ENCODE measurements at places on chromosomes 13 and 19.
A peak's percentile ranks its signal among the peaks of the same experiment; 100 is the strongest.

DNA sequence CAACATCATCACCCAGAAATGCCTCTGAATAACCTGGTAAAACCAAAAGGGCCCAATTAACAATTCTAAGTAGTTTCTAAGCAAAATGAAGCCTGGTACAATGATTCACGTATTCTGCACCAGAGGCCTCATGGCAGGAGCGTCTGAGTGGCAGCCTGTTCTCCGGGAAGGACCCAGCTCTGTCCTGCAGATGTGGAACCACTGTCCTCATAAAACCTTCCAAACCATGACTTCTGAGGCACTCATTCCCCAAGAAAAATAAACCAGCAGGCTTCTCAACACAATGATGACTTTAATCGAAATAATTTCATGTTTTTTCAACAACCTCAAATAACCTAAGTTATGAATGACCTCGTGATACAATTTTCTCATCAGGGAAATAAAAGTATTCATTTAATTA lies 89.9 kb downstream of the STK24 start:
- DNase-seq = no peak

GRCh38 chr13:78121459-78122348 lies 203.1 kb upstream of the EDNRB start:
- DNase-seq = peak; percentile 45

- DNase-seq = no peak
These were observed 7.4 kb downstream of the SOX1 start for GRCh38 chr13:112074139-112074865.

GRCh38 chr13:50126263-50126992 lies 111.2 kb downstream of the KCNRG start:
- DNase-seq = peak; percentile 41

- no peak for DNase-seq
These were observed 31.4 kb downstream of the ELF1 start for GRCh38 chr13:40987606-40988280.

- DNase-seq = no peak
These were observed 104.8 kb downstream of the TNFRSF19 start for GRCh38 chr13:23674795-23675640.

GRCh38 chr19:40739871-40740703 lies 10.2 kb downstream of the ACTMAP start:
- DNase-seq = no peak

DNA sequence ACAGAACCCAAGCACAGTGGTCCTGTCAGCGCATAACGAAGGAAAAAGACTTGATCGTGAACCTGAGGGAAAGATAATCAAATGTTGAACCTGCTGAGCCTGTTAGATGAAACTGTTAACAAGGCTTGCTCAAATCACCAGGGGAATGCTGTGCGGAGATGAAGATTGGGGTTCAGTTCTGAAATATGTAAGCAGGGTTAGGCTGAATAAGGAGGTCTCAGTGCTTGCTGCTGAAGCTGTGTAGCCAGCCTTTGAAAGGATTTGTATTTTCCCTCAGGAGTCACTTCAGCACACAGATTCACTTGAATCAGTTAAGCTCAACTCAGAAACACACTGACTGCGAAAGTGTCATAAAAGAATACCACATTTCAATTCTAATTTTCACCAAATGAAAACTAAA lies 793.5 kb downstream of the OLFM4 start:
- no peak for DNase-seq

- DNase-seq = no peak
These were observed 7.1 kb upstream of the TOMM40 start for GRCh38 chr19:44883922-44884321.

DNA sequence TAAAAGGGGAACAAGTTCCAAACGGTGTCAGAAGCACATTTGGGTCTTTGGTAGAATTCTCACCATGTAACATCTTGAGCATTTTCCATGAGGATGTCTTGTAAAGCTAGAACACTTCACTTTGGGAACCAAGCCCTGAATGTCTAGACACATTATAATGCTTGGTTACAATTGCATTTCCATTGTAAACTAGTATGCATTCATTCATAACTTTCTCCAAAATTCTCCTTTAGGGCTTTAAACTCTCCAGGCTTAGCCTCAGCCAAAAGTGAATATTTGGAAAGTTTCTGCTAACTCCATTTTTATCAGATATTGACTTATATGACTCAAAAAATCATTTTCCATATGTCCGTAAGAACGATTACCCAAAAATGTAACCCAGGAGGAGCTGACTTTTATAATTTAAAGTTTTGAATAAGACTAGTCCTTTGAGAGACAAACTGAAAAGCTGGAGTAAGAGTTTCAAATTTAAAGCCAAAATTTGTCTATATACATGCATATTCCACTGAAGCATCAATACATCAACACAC lies 1170.4 kb downstream of the EFNB2 start:
- no peak for DNase-seq

DNA sequence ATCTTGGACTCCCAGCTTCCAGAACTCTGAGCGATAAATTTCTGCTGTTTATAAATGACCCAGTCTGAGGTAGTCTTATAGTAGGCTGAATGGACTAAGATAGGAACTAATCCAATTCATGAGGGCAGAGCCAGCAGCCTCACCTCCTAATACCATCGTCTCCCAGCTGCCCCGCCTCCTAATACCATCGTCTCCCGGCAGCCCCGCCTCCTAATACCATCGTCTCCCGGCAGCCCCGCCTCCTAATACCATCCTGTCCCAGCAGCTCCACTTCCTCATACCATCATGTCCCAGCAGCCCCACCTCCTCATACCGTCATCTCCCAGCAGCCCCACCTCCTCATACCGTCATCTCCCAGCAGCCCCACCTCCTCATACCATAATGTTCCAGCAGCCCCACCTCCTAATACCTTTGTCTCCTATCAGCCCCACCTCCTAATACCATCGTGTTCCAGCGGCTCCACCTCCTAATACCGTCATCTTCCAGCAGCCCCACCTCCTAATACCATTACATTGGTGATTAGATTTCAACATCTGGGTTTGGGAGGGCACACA lies 2.4 kb upstream of the ARGLU1 start:
- DNase-seq = no peak

- no peak for DNase-seq
These were observed 40.0 kb downstream of the ADPRHL1 start for GRCh38 chr13:113413178-113413897.

DNA sequence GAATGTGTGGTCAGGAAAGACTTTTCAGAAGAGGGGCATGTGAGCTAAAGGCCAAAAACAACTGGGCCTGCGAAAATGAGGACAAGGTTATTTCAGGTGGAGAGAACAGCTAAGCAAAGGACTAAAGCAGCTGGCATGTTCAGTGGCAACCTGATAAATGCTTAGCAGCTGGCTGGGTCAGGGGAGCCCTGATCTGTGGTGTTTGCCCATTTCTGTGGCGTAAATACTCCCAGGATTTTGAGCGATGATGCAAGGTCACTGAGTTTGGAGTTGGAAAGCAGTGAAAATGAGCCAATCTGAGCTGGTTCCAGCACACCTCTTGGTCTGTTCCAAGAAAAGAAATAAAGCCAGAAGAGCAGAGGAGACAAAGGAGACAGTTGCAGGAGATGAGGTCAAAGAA lies 704.3 kb downstream of the UQCRFS1 start:
- no peak for DNase-seq

- no peak for DNase-seq
These were observed 37.5 kb upstream of the PNMA8B start for GRCh38 chr19:46533078-46533620.

DNA sequence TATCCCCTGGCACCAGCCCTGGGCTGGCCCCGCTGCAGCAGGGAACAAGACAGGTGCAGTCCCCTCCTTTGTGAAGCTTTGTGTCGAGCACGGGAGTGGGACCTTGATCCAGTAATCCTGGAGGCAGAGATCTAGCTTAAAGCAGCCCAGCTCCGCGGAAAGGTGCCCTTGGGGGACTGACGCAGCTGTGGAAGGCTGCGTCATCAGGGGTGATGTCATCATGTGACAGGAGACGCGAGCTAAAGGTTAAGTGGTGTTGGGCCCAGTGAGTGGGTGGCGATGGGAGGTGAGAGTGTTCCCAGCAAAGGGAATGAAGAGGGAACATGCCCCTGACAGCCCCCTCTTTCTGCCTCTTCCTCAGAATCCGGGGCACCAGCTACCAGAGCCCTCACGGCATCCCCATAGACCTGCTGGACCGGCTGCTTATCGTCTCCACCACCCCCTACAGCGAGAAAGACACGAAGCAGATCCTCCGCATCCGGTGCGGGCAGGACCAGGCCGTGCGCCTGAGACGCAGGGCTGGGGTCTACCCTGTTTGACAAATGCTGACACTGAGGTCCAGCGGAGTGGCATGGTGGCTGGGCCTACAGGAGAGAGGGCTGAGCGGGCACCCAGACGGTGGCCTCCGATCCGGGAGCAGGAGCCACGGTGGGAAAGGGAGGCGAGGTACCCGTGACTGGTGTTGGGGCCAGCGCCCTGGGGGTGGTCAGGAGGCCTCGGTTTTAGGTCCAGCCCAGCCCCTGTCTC lies 2.6 kb downstream of the LHB start:
- DNase-seq = no peak

DNA sequence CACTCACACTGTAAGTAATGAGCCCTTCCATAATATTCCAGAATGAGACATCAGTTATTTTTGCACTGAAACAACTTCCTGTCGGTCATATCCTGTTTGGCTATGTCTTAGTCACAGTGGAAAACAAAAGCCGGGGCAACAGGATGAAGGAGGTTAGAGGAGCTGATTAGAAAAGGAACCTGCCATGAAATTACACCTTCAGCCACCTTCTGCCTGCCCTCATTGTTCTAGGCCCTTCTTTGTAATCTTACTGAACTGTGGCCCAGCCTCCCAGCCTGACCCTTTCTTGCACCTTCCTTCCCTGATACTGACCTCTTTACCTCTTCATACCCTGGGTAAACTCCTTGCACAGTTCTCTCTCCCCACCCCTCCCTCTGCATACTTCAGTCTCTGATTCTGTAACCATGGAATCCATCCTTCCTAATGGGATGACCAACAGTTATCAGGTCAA lies 67.3 kb downstream of the DOCK9 start:
- no peak for DNase-seq

GRCh38 chr13:46486270-46486669 lies 66.7 kb upstream of the LRCH1 start:
- no peak for DNase-seq

DNA sequence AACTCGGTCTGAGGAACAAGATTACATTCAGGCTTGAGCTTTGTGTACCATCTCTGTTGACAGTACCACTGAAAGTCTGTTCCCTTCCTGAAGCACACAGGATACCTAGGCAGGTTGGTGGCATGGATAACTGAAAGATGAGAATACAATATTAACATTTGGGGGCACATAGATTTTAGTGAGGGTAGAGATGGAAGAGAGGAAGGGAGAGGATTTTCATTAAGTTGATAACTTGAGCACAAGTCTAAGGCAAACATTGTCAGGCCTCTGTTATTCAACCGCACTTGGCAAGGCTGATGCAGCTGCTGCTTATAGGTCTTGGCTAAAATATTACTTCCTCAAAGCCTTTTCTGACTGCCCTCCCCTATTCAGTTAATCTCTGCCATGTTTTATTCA lies 10.9 kb downstream of the MIR17HG start:
- no peak for DNase-seq

GRCh38 chr13:91145571-91146205 lies 201.8 kb upstream of the MIR17HG start:
- DNase-seq = no peak

GRCh38 chr19:45643927-45644771 lies 5.0 kb upstream of the EML2 start:
- no peak for DNase-seq

GRCh38 chr13:44140888-44141724 lies 232.5 kb upstream of the SERP2 start:
- DNase-seq = no peak

DNA sequence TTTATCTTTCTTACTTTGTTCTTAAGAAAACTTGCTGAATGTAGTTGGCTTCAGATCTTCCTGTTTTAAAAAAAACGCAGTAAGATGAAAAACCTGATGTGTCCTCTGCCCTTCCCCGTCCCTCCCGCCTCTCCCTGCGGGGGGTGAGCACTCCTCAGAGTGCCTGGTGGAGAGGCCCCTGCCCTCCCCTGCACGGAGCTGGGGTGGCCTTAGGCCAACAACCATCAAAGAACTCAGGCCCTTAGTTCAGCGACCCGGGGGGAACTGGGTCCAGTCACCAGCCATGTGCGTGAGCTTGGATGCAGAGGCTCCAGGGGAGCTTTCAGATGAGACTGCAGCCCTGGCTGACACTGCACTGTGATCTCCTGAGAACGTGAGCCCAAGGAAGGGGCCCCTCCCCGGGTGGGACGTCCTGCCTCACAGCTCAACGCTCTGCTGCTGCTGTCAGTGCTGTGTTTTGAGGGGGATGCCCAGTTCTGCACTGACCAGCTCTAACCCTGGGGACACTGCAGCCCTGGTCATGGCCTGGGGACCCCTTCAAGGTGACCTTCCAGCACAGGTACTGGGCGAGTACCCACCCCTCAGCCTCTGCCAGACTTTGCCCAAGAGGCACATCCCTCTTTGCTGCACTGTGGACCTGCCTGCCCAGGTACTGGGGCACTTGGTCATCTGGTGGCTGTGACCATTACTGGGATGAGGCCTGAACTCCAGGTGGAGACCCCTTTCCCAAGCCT lies 42.7 kb downstream of the ANKRD10 start:
- DNase-seq = no peak

DNA sequence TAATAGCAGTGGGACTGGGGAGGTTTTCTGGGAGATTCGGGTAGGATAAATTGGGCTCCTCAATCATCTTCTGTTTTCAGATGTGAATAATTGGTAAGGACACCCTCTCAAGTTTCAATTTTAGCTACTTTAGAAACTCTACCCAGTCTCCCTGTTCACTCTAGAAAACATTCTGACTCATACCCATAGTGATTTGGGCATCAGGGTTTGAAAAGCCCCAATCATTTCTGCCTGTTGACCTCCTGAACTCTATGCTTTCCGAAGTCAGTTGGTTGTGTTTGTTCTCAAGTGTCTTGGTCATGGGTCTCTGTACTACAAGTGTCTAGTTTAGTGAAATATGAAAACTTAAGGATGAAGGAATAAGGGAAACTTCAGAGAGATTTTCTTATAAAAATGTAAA lies 911.3 kb upstream of the GPC6 start:
- no peak for DNase-seq

DNA sequence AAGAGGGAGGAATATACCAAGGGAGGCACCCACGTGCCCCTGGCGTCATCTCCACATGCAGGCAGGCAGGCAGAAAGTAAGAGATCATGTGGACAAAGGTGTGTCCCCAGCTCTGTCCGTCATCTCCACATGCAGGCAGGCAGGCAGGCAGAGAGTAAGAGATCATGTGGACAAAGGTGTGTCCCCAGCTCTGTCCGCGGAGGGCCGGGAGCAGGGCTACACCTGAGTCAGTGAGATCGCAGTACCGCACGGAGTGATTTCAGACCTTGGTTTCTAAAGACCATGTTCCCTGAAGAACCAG lies 22.2 kb downstream of the CAPS start:
- DNase-seq = no peak

- no peak for DNase-seq
These were observed 659 bp downstream of the GNA11 start for GRCh38 chr19:3094601-3095440.

Measured in left renal pelvis (tissue), 4 donors.